ENCODE measurements at places on chromosomes 3 and 15. TPM values are rescaled to one million over a fixed set of nuclear protein-coding genes. Genes with fewer than 3 reads are reported as not detected.

TUSC7 gene
- not detected for polyA plus RNA-seq

TMEM45A gene
- 6.9 TPM for polyA plus RNA-seq

LXN gene
- polyA plus RNA-seq = 3.2 TPM

TMEM207 gene
- not detected for polyA plus RNA-seq

KIF15 gene
- 2.3 TPM for polyA plus RNA-seq

SPESP1 gene
- polyA plus RNA-seq = not detected

CA12 gene
- 4.9 TPM for polyA plus RNA-seq

SLC12A1 gene
- 0.16 TPM for polyA plus RNA-seq

ANKUB1 gene
- polyA plus RNA-seq = not detected

RAB6B gene
- 7.9 TPM for polyA plus RNA-seq

CASR gene
- 0.36 TPM for polyA plus RNA-seq

SEMA6D gene
- polyA plus RNA-seq = 2.5 TPM

RAD54L2 gene
- 8.2 TPM for polyA plus RNA-seq

FOXL2NB gene
- polyA plus RNA-seq = 12.8 TPM

ALS2CL gene
- 7.5 TPM for polyA plus RNA-seq

LHFPL4 gene
- 5.0 TPM for polyA plus RNA-seq

GOLGA8G gene
- not detected for polyA plus RNA-seq

EXOSC7 gene
- polyA plus RNA-seq = 75.1 TPM

FEZF2 gene
- polyA plus RNA-seq = 0.06 TPM

GPR62 gene
- 0.29 TPM for polyA plus RNA-seq

PLA2G4E gene
- 0.03 TPM for polyA plus RNA-seq

TRIM42 gene
- not detected for polyA plus RNA-seq

EBLN2 gene
- polyA plus RNA-seq = 1.9 TPM

ASB14 gene
- polyA plus RNA-seq = not detected

PXYLP1 gene
- polyA plus RNA-seq = 16.8 TPM

WDR53 gene
- 7.4 TPM for polyA plus RNA-seq

GABRR3 gene
- not detected for polyA plus RNA-seq

MST1R gene
- polyA plus RNA-seq = 7.6 TPM

PPM1M gene
- 6.3 TPM for polyA plus RNA-seq

WDR49 gene
- polyA plus RNA-seq = 0.50 TPM

MAPK6 gene
- 22.6 TPM for polyA plus RNA-seq

ROPN1 gene
- 0.06 TPM for polyA plus RNA-seq

MEGF11 gene
- 5.9 TPM for polyA plus RNA-seq

TAMM41 gene
- polyA plus RNA-seq = 22.5 TPM

COL8A1 gene
- 0.21 TPM for polyA plus RNA-seq

SHC4 gene
- polyA plus RNA-seq = 0.36 TPM

WDR72 gene
- polyA plus RNA-seq = 1.6 TPM

TLE3 gene
- polyA plus RNA-seq = 50.3 TPM

NTRK3 gene
- 7.4 TPM for polyA plus RNA-seq

TJP1 gene
- 32.2 TPM for polyA plus RNA-seq

GPR171 gene
- not detected for polyA plus RNA-seq

WDR93 gene
- 0.03 TPM for polyA plus RNA-seq

GOLIM4 gene
- 5.6 TPM for polyA plus RNA-seq

ACKR4 gene
- not detected for polyA plus RNA-seq

ATP13A5 gene
- not detected for polyA plus RNA-seq

ERC2 gene
- 16.4 TPM for polyA plus RNA-seq

WDR82 gene
- 25.8 TPM for polyA plus RNA-seq

ADAMTS9 gene
- 0.13 TPM for polyA plus RNA-seq

EMC7 gene
- 15.5 TPM for polyA plus RNA-seq

INKA1 gene
- polyA plus RNA-seq = 4.8 TPM

INSYN1 gene
- 11.6 TPM for polyA plus RNA-seq
